D341Med (cell line): ENCODE measurements at places on chromosomes 7 and 10.

DNA sequence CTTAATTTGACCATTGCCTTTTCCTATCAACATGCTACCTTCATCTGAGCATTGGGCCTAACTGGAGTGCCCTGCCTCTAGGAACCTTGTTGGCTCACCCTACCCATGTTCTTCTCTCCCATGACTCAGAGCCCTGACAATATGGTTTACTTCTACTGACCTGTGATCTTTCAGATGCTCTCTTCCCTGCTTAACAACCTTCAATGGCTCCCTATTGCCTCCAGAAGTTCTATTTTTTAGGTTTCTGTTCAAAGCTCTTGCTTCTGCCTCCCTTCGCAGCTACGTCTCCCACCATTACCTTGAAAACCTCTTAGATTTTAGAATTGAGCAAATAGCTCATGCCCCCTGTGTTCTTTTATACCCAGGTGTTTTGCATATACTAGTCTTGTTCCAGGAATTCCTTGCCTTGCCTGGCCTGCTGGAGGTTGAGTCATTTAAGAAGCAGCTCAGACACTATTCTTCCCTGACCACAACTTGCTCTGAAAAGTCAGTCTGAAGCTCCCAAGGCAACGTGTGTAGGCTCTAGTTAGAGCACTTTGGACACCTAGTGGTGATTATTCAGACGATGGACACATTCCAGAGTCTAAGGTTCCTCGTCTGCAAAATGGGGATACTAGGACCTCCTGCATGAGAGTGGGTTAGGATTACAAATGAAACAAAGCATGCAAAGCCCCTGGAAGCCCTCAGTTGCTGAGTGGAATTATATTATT is 64.4 kb upstream of the EMX2 start:
- no peak for DNase-seq

- DNase-seq, result no peak
Observed at GRCh38 chr10:26486304-26486703, 48.2 kb downstream of the APBB1IP start.

- DNase-seq, result no peak
Observed at GRCh38 chr10:110535958-110536891, 31.3 kb upstream of the SMC3 start.

DNA sequence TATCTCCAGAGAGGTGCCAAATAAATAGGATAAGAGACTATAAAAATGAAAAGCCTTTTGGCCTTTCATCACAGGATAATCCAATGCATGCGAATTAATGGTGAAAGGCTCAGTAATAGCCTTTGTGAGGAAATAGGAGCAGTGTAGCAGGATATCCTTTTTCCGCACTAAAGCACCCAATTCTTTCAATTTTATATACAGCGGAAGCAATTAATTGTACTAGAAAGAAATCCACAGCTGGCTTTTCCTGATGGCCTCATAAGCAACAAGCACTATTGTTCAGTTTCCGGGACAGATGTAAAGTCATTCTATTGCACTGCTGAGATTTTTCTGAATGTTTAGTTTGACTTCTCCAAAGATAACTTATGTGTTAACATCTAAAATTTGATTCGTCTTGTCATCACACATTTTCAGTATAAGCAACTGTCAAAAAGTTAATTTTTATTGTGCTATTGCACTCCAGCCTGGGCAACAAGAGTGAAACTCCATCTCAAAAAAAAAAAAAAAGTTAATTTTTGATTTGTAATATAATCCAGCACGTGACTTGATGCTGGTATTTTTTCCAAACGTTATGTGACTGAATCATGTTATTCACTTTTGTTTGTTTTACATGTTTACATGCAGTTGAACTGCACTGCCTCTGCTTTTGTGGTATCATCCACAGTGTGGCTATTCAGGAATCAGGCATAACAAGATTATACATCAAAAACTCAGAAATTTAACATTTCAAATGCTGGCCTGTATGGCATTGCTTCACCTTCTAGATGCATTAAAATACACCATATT is 8.4 kb upstream of the BMPR1A start:
- no peak for DNase-seq

- DNase-seq, result no peak
Observed at GRCh38 chr10:34862892-34863291, 47.8 kb upstream of the PARD3 start.

DNA sequence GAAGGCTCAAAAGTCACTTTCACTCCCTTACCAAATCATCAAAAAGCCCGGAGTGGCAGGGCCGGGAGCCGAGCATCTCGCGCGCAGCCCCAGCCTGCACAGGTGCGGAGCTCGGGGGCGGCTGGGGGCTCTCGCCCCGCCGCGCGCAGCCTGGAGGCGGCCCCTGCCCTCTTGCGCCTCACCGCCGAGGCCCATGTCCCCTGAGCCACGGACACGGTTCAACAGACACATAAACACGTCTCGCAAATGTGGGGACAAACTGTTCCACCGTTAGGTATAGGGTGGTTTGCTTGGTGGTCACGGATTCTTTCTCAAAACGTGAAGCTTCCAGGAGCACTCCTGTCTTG is 700 bp downstream of the GSAP start:
- no peak for DNase-seq

DNA sequence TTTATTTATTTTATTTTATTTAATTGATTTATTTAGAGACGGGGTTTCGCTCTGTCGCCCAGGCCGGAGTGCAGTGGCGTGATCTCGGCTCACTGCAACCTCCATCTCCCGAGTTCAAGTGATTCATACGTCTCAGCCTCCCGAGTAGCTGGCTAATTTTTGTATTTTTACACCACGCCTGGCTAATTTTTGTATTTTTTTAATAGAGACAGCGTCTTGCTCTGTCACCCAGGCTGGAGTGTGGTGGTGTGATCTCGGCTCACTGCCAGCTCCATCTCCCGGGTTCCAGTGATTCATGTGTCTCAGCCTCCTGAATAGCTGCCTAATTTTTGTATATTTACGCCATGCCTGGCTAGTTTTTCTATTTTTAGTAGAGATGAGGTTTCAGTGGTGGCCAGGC is 34.2 kb downstream of the AP5Z1 start:
- DNase-seq, result no peak

DNA sequence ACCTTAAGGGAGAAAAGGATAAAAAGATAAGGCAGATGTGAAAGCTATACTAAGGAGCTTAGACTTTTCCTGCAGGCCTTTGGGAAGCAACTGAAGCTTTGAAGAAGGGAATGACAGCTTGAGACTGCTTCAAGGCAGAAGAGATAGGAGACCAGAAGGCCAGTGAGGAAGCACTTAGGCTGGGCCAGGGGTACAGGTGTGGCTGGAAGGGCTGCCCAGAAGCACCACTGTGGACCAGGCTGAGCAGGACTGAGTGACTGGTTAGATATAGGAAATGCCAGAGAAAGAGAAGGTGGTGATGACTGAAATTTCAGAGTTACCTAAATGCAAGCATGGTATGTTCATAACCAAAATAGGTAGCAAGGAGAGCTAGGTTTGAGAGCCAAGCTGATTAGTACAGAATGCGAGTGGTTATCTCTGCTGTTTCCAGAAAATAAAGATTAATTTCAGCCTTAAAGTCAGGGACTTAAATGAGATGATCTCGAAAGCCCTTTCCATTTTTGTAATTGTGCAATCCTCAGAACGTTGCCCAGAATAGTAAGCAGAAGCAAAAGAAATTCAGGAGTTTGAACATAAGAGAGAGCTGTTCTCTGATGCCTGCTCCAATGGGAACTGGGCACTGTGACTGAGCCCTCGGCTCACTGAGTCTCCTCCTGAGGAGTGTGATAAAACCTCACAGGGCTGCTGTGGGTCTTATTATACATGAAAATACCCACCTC is 54.9 kb downstream of the MET start:
- no peak for DNase-seq

DNA sequence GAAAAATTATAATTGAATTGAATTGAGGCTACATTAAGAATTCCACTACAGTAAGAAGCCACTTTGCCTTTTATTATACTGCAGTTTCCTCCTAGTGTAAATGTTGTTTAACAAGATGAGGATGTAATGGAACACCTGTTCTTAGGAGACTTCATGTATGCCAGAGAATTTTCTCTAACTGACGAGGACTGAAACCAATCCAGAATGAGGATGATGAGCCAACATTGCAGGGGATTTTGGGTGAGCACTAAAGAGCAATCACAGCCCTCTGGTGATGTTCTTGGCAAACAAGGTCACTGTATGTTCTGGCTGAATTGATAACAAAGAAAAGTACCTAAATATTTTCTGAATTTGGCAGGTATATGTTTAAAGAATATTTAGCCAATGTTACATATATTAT is 60.9 kb downstream of the RELN start:
- no peak for DNase-seq

DNA sequence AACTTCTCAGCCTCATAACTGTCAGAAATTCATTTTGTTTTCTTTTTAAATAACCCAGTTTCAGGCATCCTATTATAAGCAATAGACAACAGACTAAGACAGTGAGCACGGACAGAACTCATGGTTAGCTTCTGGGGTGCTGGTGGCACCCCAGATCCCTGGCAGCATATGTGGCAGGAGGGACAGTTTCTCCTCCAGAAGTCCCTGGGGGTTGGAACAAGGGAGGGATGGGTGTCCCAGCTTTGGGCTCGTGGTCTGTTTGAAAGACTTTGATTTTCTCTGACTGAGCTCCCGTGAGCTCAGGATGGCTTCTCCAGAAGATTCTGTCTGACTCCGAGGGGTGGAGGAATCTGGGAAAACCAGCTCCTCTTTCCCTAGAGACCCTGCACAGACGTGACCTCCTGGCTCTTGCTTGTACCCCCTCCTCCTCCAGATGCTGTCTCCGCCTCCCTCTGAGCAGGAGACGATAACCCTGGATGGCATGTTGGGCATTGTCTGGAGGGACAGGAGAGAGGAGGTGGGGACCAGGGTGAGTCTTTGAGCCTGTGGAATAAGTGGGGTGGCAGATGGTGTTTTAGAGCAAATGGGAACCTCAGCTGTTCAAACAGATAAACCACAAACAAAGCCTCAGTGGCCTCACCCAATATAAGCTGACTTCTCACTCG is 421.1 kb downstream of the GLRX3 start:
- DNase-seq, result no peak

- DNase-seq, result no peak
Observed at GRCh38 chr10:84412482-84412881, 84.1 kb downstream of the CCSER2 start.

DNA sequence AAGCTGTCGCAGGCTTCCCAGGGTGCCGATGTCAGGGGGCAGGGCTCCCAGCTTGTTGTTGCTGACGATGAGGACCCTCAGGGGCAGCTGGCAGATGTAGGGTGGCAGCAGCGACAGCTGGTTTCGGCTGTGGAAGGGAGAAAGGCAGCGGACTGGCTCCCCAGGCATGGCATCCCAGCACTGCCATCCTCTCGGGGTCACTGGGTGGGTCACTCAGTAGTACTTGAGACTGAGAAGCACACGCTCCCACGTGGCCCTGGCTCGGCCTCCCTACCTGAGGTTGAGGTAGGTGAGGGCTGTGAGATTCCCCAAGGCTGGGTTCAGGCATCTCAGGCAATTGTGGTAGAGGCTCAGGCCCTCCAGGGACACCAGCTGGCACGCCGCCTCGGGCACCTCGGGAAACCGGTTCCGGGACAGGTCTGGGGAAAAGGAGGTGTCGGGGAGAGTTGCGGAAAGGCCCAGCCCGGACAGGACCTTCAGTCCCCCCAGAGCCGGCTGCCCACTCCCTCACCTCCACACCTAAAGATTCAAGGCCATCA is 3.8 kb downstream of the LRCH4 start:
- no peak for DNase-seq

DNA sequence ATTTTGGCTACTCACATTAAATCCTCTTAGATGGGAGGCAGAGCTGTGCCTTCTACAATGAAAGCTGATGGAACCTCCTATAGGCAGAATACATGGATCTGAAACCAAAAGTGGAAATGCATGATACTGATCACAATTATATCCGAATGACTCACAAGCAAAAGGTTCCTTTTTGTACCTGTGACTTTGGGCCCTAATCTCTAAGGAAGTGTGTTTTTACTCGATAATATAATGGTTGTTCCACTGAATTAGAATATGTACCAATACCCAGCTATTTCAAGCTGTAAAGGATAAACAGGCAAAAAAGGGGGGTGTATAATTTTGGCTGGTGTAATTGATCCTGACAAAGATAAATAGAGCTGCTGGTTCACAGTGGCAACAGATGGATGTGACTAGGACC is 17.6 kb upstream of the LAMB1 start:
- DNase-seq, result no peak

- DNase-seq, result no peak
Observed at GRCh38 chr7:4167385-4167910, 514.6 kb upstream of the FOXK1 start.

- DNase-seq, result peak; percentile 91
Observed at GRCh38 chr7:73606801-73607691, 17.3 kb downstream of the MLXIPL start.

DNA sequence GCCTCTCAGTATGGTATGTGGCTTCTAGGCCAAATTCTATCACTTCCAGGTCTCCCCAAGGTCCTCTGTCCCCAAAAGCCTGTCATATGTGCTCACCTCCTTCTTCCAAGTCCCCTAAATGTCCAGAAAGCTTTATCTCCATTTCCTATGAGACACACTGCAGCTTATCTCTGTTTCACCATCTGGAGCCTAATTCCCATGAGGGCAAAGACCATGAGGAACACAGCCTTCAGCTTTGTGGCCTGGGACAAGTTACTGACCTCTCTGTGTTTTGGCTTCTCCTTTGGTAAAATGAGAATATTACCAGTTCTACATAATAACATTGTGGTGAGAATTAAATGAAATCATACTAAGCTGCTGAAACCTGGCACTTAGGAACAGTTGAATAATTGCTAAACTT is 19.2 kb downstream of the ST8SIA6 start:
- DNase-seq, result no peak

- no peak for DNase-seq
Observed at GRCh38 chr10:33537066-33537465, 202.6 kb upstream of the NRP1 start.

GRCh38 chr10:43417950-43418768 is 9.2 kb upstream of the HNRNPF start:
- DNase-seq, result no peak

DNA sequence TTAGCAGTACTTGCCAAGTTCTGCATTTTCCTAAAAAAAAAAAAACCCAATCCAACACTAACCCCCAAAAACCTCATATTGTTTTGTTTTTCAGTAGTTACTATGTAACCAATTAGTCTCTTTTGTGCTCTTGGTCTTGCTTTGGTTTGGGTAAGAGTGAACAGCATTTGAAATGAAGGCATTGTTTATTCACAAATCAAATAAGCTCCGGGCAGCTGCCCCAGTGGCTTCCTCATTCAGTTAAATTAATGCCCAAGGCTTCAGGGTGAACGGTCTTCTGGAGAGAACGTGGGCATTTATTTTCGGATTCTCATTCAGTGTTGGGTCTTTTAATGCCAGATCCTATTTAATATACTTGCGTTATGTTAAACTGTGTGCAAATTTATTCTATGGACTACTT is 108.7 kb downstream of the GFRA1 start:
- DNase-seq, result no peak

GRCh38 chr7:149845257-149845980 is 7.2 kb downstream of the ZNF862 start:
- no peak for DNase-seq

GRCh38 chr7:74003621-74004020 is 24.4 kb upstream of the ELN start:
- DNase-seq, result no peak

DNA sequence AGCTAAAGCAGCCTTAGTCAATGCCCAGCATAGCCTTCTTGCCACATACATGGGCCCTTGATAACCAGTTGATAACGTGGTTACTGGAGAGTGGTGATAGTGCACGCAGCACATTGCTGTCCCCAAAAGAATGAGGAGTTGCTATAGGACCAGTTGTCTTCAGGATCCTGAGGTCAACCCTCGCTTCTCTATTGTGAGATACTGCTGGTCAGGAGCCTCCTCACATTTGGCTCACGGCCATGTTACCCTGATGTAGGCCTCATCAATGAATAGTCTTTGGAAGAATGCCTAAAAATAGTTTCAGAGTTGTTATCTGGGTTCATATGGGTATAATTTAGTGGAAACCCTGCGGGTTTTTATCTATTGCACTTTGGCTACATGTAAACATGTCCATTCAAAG is 230.7 kb downstream of the VTI1A start:
- no peak for DNase-seq
